CD8-positive, alpha-beta T cell (primary cell): ENCODE measurements at places on chromosomes 12 and 14.

DNA sequence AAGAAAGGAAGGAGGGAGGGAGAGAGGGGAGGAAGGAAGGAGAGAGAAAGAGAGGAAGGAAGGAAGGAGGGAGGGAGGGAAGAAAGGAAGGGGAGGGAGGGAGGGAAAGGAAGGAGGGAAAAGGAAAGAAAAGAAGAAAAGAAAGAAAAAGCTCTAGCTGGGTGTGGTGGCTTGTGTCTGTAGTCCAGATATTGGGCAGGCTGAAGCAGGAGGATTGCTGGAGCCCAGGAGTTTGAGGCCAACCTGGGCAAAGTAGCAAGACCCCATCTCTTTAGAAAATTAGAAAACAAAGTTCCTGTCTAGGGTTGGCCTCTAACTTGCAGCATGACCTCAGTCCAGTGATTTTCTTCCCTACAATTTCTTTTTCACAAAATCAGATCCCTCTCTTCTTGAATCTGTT lies 208.2 kb upstream of the NUDT4 start:
- DNase-seq = no peak

DNA sequence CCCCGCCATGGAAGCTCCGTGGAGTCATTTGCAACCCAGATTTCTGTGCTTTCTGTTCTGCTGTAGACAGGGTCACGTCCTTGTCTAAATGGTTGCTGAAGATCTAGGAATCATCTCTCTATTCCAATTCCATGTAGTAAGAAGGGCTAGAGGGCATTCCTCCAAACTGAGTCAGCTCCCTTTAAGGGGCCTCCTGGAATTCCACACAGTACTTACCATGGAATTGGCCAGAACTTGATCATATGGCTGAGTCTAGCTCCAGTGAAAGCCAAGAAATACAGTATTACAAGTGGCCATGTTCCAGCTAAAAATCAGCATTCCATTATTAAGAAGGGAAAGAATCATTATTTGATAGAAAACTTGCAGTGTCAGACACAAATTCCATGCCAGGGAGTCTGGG lies 171.9 kb downstream of the PRKCH start:
- no peak for DNase-seq

DNA sequence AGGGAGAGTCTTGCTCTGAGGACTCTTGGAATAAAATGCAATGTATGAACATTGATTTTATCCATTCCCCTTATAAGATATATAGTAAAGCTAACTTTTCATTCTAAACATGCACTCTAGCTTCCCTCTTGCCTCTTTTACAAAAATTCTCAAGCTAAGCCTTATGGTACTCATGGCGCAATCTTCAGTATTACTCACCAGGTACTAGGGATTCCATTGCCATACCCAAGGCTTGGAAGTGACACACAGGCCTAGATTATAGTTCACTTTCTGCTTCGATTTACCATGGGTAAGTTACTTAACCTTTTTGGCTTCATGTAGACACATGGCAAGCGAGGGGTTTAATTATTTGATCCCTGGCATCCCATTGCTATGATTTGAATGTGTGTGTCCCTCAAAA lies 331.5 kb downstream of the LRIG3 start:
- no peak for DNase-seq

GRCh38 chr14:24361326-24361725 lies 6.7 kb upstream of the NFATC4 start:
- DNase-seq = no peak

GRCh38 chr14:24713404-24713803 lies 79.4 kb upstream of the GZMB start:
- no peak for DNase-seq

- no peak for DNase-seq
Observed at GRCh38 chr14:95318399-95319311, 1.1 kb downstream of the CLMN start.

- DNase-seq = no peak
Observed at GRCh38 chr14:48325486-48325885, 650.1 kb upstream of the MDGA2 start.

- no peak for DNase-seq
Observed at GRCh38 chr14:100774164-100774537, 47.5 kb downstream of the DLK1 start.

DNA sequence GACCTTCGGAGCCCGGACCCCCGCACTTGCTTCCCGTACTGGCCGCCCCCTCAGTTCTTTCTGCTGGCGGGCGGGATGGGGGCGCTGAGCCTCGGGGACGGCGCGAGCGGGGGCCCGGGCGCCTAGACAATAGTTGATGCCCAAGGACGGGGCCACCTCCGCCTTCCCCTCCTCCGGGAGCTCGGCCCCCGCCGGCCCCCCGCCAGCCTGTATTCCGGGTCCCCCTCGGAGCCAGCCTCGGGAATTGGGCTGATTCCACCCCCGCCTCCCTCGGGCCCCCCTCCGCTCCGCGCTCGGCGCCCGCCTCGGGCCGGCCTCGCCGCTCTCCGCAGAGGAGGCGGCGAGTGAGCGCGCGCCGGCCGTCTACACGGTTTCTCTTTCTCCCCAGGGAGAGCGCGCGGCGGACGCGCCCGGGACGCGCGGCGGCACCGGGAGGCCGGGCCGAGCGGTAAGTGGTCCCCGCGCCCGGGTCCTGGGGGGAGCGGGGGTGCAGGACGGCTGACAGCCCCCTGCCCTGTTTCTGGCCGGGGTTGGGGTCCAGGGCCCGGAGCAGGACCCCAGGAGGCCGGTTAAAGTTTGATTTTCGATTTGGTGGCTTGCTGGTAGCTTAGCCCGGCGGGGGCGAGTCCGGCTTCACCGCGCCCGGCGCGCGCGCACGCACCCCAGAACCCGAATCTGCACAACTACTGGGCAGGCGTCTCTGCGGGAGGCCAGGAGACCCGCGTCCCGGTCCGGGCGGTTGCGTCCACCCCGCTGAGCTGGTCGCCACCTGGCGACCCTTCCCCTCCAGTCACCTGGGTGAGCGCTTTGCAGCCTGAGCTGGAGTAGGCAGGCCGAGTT lies 413.7 kb downstream of the PCNX1 start:
- DNase-seq = peak; percentile 48

GRCh38 chr12:12952036-12952435 lies at the start of gene GPRC5D:
GPRC5D (minus strand) TSS chr12:12952170; CDS start chr12:12950384, 1,786 bp downstream.
- no peak for DNase-seq

DNA sequence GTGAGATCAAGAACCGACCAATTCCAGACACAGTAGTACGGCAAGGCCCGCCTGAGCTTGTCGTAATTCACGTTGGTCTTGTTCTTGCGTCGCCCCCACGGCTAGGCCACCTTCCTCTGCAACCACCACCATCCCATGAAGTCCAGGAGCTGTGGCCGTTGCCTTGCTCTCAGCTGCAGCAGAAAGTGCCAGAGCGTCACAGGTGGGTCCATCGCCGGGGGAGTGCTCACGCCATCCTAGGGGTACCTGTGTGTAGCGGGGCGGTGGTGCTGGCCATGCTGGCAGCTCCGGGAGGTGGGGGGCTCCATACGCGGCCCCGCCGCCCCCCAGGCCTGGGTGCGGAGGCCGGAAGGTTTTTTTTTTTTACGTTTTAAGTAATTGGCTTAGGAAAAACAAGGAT lies 23.1 kb downstream of the TMEM121 start:
- no peak for DNase-seq

GRCh38 chr12:27818401-27818918 lies 38.4 kb upstream of the MANSC4 start:
- no peak for DNase-seq

GRCh38 chr14:20798318-20798717 lies 4.3 kb downstream of the RNASE1 start:
- DNase-seq = no peak

- DNase-seq = no peak
Observed at GRCh38 chr12:41908206-41908605, 236.5 kb downstream of the GXYLT1 start.

DNA sequence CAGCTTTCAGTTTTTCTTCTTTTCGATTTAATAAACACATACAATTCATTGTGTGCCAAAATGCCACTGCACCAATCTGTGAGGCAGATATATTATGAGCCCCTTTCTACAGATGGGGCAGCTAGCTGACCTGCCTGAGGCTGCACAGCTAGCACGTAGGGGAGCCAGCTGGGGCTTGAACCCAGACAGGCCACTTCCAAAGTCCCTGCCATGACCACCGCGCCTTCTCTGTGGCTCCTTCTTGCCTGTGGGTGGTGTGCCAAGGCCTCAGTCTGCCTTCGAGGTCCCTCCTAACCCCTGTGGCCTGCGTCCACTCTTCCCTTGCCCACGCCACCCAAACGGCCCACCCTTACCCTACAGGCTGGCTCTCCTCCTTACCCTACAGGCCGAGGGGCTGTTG lies 16.2 kb downstream of the FAM222A start:
- DNase-seq = no peak

- DNase-seq = no peak
Observed at GRCh38 chr12:88650715-88651114, 70.4 kb upstream of the KITLG start.

DNA sequence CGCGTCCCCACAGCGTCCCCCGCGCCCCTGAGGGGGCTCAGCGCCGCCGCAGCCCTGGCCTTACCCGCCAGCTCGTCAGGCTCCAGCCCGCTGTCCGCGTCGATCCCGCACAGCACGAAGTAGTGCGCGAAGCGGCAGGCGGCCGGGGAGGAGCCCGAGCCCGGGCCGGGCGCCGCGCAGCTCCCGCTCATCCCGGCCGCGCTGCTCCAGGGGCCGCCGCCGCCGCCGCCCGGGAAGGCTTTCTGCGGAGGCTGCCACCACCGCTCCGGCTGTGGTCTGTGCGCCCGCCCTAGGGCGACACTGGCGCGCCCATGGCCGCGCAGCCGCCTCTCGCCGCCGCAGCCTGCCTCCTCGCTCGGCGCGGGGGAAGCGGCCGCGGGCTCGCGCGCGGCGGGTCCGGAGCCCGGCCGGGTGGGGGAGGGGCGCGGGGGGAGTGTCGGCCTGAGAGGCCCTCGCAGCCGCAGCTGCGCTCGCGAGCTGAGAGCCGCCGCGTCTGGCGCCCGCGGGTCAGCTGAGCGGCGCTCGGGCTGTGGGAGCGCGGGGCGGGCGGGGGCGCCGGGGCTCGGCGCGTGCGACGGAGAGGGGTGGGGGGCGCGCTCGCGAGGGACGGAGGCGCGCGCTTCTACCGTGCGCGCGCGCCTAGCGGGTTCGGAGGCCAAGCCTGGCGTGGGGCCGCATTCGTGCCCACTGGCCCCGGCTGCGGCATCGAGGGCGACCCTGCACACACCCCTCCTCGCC lies at the start of gene DENND5B:
TSS of gene DENND5B (minus strand) at position 495 of the 738 bp plus-strand sequence. CDS start at position 191, 304 bp downstream.
- no peak for DNase-seq

DNA sequence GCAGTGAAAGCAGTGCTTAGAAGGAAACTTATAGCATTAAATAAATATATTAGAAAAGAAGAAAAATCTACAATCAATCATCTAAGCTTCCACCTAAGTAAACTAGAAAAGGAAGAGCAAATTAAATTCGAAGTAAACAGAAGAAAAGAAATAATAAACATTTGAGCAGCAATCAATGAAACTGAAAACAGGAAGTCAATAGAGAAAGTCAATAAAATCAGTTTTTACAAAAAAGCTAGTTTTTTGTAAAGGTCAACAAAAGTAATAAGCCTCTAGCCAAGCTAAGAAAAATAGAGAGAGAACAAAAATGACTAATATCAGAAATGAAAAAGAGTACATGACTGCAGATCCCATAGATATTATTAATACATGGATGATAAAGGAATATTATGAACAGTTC lies 34.2 kb upstream of the KTN1 start:
- DNase-seq = no peak

DNA sequence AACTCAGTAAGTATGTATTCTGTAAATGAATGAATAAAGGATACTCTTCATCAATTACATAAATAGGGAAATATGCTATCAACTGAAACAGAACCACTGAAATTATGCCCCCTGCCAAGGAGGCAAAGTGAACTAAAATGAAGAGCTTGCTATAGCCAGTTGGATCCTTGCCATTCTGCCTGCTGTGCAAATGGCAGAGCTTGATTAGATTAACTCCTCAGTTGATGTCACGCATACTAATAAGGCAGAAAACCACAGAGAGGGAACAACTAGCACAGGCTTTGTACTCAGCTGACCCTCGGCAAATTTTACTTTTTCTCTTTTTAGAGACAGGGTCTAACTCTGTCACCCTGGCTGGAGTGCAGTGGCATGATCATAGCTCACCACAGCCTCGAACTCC lies 36.7 kb upstream of the FERMT2 start:
- DNase-seq = no peak

DNA sequence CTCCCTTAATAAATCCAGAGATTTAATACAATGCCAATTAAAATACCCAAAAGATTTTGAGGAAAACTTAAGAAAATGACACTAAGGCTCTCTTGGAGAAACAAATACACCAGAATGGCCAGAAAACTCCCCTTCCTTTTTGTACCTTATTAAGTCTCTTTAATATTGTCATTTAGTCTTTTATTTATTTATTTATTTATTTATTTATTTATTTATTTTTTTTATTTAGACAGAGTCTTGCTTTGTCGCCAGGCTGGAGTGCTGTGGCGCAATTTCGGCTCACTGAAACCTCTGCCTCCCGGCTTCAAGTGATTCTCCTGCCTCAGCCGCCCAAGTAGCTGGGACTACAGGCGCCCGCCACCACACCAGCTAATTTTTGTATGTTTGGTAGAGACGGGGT lies 210.6 kb downstream of the DACT1 start:
- DNase-seq = no peak

DNA sequence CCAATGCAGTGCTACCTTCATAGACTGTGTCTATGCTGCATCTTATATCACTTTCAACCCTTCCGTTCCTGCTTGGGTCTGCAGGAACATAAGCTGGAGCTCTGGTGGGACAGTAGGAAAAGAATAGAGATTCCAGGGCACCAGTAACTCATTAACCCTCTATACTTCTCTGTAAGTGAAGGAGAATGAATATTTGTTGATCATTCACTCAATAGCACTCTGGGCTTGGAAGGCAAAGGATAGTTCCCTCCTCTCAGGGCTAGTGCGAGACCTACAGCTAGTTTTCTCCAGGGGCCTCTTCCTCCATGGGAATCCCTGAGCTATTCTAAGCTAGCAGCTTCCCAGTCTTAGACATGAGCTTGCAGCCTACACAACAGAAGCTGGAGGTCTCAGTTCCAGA lies 84.7 kb downstream of the BMP4 start:
- DNase-seq = no peak

DNA sequence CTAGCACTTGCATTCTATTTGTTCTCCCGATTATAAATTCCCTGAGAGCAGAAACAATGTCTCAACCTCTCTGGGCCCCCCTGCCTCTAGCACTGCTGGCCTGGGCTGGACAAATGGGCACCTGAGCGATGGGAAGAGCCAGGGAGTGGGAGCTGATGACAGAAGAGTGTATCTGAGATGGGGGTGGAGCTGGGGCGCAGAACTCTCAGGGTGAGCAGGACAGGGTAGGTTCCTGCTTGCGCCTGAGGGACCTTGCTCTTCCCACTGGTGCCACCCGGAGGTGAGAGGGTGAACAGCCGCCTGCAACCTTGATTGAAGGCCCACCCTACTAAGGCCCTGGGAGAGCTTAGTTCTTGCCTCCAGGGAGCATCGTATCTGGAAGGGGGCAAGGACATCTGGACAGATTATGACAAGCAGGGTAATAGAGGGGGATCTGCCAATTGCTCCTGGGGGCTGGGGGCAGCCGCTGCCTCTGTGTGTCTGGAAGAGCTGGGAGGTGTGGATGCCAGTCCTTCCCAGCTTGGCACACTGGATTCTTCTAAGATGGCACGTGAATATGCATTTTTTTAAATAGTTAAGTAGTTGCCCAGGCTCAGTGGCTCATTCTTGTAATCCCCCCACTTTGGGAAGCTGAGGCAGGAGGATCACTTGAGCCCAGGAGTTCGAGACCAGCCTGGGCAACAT lies 43.0 kb upstream of the TSPAN9 start:
- no peak for DNase-seq

GRCh38 chr14:67963960-67964812 lies 144.6 kb downstream of the RAD51B start:
- no peak for DNase-seq

- no peak for DNase-seq
Observed at GRCh38 chr14:95489214-95490137, 27.0 kb downstream of the SYNE3 start.

GRCh38 chr12:15268927-15269552 lies 47.8 kb upstream of the RERG start:
- DNase-seq = peak; percentile 23
